ENCODE measurements at places on chromosomes 4 and X.

GRCh38 chr4:96315815-96316214, 475.9 kb downstream of the PDHA2 start:
- peak; percentile 28 for DNase-seq

GRCh38 chrX:22922961-22923360, 76.8 kb upstream of the DDX53 start:
- no peak for DNase-seq

DNA sequence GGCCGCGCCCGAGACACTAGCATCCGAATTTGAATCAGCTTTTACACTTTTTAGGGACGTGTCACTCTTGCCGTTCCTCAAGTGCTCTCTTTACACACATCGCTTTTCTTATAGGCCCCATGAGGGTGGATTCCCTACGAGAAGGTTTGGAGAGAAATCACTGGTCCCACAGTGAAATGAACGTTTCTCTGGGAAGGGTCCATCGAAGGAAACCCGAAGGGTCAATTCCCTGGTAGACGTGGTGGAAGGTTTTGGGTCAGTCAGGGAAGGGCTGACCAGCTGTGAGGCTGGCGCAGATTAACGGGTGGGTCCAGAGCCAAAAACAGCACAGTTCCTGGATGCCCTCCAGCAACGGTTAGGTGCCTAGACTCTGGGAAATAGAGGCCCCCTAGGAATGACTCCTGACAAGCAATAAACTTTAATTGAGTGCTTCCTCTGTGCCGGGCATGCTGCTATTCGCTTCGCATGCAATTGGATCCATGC, 35.9 kb downstream of the ETDC start:
- DNase-seq, result no peak

GRCh38 chr4:166734797-166735196, 499.5 kb downstream of the SPOCK3 start:
- DNase-seq, result no peak

DNA sequence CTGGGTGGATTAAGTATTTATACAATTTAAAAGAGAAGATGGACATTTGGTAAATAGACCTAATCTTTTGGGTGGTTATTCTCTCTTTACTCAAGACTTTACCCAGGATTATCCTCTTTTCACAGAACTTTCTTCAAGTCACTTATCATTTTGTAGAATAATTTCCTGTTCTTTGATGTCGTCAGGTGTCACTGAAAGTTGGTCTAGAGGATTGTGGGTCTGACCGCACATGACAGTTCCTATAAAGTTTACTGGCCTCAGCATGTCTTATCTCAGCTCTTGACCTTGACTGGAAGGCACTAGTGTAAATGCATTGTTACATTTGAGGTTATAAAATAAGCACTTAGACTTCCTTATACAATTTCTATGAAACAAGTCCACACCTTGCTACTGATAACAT, 139.9 kb upstream of the SLC4A4 start:
- no peak for DNase-seq

DNA sequence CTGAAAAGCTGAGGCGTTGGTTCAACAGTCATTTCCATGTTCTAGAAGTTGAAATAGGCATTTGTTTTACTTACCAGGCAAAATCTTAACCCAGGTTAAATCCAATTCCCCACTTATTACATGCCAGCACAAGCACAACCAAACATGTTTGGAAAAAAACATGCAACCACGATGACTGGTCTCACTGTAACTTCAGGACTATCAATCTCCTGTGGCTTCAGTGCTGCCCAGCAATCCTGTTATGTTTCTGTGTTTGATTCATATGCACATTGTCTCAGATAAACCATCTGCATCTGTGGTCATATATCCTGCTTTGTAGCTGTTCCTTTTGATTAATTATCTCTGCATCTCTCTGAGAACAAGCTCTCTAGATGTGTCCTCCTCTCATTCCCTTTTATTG, 28.3 kb downstream of the PRDM8 start:
- no peak for DNase-seq

DNA sequence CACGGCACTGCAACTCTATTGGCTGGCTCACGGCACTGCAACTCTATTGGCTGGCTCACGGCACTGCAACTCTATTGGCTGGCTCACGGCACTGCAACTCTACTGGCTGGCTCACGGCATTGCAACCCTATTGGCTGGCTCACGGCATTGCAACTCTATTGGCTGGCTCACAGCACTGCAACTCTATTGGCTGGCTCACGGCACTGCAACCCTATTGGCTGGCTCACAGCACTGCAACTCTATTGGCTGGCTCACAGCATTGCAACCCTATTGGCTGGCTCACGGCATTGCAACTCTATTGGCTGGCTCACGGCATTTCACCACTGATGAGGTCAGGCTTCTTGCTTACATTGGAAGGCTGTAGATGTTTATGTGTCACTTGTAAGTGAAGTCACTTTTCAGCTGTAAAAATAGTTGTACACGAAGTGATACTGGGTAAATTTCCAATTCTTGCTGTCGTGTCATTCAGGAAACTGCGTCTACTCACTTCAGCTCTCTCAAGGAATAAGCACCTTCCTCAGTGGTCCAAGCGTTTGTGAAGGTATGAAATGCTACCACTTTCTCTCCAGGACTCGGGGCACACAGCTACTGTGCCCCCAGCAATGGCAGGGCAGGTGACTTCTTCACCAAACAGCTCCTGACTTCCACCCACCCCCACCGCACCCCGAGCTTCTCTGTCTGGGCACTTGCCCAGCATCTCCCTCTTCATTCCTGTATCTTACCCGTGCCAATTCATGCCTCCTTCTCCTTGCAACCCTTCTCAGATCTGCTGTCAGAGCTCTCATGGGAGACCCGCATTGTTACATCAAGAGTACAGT, 141.3 kb downstream of the AFAP1 start:
- DNase-seq, result no peak

- DNase-seq, result no peak
These were observed 21.4 kb downstream of the GALNTL6 start for GRCh38 chr4:171834640-171835039.

DNA sequence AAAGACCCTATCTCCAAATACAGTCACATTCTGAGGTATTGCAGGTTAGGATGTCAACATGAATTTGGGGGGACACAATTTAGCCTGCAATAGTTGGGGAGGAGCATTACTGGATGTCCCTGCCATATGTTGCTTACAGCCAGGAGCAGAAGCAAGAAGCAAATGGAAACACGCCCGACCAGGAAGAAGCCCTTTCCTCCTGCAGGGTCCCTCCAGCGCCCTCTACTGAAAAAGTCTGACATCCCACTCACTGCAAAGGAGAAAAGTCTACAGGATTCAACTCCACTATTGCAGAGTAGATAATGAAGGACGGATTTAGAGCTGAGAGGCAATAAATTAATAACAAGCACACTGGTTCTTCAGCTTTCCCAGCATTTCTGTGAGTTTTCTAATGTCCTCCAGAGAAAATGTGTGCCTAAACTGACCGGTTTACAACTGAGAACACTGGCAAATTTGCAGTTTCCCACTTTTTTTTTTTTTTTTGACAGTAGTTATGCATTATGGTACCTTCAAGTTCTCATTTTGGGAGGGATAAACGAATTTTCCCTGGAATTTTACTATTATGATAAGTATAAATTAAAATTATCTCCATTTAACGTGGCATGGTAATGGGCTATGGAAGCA, 31.7 kb downstream of the COQ2 start:
- peak; percentile 33 for DNase-seq

DNA sequence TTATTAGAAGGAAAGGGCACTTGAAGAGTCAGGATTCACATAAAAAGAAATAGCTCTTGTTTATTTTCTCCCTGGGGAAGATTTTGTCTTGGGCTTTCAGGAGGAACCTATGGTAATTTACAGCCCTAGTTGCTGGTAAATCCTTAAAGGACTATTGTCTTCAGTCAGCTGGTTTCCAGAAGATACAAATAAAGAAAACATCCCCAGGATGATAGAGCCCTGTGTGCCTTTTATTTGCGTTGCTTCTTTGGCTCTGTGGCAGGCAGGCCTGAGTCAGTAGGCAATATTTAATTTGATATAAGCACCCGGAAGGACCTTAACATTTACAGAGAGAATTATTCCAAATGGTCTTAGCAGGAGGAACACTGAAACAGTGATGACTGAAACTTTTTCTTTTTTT, 131.0 kb upstream of the SLC34A2 start:
- no peak for DNase-seq

DNA sequence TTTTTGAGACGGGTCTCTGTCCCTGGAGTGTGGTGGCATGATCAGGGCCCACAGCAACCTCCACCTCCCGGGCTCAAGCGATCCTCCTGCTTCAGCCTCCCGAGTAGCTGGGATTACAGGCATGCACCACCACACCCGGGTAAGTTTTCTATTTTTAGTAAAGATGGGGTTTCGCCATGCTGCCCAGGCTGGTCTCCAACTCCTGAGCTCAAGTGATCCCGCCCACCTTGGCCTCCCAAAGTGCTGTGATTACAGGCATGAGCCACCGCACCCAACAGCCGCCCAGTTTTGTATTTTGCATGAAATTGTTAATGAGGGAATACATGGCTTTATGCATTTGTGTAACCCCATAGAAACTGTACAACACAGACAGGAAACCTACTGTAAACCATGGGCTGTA, 2.8 kb upstream of the ARHGAP4 start:
- no peak for DNase-seq

GRCh38 chr4:77023920-77024319, 51.9 kb downstream of the CCNI start:
- DNase-seq, result no peak

DNA sequence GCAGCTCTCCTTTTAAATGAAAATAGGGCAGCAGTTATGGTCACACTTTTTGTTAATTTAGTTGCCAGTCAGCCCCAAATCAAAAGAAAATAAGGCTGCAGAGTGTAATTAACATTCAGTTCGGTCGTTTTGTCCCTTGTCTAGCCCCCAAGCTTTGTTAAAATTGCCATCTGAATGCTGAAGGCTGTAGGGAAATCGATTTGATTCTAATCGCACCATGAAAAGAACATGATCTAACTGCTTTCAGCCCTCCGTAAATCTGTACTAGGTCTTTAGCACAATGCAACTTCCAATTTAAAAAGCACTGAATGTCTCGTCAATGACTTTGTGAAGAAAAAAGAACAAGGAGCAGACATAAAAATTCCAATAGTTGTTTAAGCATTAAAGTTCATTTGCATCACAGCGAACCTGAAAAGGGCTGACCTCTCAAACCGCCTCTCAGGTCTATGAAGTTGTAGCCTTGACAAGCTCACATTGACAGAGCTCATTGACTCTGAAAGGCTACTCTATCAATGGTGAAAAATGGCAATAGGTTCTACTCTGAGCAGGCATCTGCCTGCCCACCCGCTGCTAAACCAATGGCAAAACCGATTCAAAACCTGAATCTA, 48.9 kb downstream of the CHIC2 start:
- DNase-seq, result no peak

DNA sequence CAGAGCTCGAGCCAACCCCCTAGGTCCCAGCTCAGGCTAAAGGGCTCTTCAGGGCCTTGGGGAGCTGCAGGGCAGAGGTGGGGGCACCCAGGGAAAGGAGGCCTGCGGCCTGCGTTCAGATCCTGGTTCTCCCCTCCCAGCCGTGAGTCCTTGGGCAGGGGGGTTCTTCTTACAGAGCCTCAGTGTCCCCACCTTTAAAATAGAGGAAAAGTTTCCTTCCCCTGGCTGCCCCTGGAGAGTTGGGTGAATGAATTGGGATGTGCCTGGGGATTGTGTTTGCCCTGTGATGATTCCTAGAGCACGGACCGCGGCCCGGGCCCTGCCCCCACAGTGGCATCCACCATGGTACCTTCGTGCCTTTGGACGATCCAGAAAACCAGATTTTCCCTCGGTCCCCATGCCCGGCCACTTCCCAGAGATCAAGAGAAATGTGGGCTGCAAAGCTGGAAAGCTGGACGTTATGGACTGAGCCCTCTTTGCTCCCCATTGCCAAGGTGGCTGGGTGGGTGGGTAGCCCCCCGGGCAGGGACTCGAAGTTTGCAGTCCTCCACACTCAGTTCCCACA, 11.4 kb downstream of the HTRA3 start:
- DNase-seq, result no peak

- no peak for DNase-seq
These were observed 3.8 kb downstream of the HPGDS start for GRCh38 chr4:94338681-94339351.

GRCh38 chrX:100979881-100980607, 10.5 kb downstream of the ARL13A start:
- DNase-seq, result no peak

GRCh38 chrX:53280331-53281320, 758 bp downstream of the IQSEC2 start:
- DNase-seq, result no peak

All from SK-N-DZ (cell line).